ENCODE measurements at places on chromosomes 4 and X. TPM values are rescaled to one million over a fixed set of nuclear protein-coding genes. Genes with fewer than 3 reads are reported as not detected.

DNA sequence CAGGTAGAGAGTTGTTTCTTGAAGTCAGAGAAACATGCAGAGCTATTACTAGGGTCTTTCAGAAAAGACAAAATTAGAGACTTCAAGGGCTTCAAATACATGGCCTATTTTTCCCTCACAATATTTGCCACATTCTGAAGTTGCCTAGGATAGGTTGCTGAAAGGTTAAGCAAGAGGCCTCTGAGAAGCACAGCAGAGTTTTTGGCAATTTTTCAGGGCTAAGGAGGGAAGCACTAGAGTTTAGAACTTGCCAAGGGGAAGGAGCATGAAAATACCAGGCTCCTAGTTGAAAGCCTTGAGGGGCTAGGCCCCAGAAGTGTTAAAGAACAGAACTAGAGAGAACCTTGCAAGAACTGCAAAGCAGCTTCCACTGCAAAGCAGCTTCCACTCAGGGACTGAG lies 86.4 kb downstream of the ANAPC10 start:
- H3K27me3 ChIP-seq = peaks cover 1% of the 10 kb centered on the region
- peaks cover 16% of the 10 kb centered on the region for H3K4me1 ChIP-seq
- no peak overlapping the region for H3K27ac ChIP-seq

DNA sequence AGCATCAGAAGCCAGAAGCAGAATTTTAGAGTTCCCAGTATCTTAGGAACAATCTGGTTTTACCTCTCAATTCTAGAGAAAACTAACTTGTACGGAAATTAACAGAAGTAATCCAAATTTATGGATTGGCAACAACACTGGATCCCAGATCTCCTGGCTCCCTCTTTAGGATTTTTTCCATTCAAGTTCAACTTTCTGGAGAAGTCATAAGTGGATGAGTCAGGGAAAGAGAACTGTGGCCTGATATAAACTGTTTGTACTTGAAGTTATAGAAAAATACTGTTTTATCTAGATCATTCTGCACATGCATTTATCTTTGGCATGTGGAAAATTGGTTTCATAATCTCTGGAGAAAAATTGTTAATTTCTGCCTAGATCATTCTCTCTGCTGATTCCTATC lies 380.4 kb downstream of the PCDH7 start:
- H3K27me3 ChIP-seq = no peaks in the 10 kb centered on the region
- H3K27ac ChIP-seq = no peak overlapping the region
- no peaks in the 10 kb centered on the region for H3K4me1 ChIP-seq
- no peak overlapping the region for H3K4me3 ChIP-seq
- DNase-seq = no peak
- no peaks in the 10 kb centered on the region for H3K36me3 ChIP-seq

The CNKSR2 gene
- total RNA-seq = not detected

DNA sequence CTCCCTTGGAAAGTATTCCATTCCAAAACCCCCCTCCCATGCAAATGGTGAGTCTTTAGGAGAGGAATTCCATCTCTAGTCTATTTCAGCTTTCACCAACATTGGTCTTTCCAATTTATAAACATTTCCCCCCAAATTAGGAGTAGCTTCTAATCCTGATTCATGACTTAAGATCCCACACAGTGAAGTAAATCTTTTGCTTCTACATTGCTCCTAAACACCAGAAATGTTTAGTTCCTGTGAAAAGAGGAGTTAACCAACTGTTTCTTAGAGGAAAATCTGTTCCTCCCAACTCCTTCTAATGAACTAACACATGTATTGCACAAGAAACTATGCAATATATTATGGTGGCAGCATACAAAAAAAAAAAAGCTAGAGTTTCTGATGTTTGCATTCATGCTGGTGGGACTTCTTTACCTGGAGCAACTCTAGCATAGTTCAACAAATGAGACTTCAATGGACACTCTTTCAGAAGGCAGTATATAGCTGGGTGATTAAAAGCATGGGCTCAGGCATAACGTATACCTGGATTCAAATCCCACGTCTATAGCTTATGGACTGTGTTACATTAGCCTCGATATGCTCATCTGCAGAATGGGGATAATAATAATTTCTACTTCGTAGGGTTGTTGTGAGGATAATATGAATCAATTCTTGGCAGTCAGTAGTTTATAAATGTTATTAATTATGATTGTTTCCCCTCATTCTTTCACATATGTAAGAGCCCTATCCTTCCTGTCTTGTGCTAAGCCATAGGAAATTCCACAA lies 131.6 kb upstream of the TMEM164 start:
- no peaks in the 10 kb centered on the region for H3K36me3 ChIP-seq
- no peak overlapping the region for H3K4me3 ChIP-seq
- peaks cover 3% of the 10 kb centered on the region for H3K27me3 ChIP-seq
- H3K4me1 ChIP-seq = no peaks in the 10 kb centered on the region

The LNX1 gene
- total RNA-seq = not detected

The S100P gene
- not detected for total RNA-seq

The EGF gene
- 2.0 TPM for total RNA-seq

The UGT2B17 gene
- total RNA-seq = not detected

- peaks cover 45% of the 10 kb centered on the region for H3K36me3 ChIP-seq
- H3K4me3 ChIP-seq = no peak overlapping the region
- peaks cover 91% of the 10 kb centered on the region for H3K4me1 ChIP-seq
- H3K27ac ChIP-seq = no peak overlapping the region
- DNase-seq = no peak
Measured at GRCh38 chr4:113678641-113679040, 82.9 kb downstream of the CAMK2D start.

DNA sequence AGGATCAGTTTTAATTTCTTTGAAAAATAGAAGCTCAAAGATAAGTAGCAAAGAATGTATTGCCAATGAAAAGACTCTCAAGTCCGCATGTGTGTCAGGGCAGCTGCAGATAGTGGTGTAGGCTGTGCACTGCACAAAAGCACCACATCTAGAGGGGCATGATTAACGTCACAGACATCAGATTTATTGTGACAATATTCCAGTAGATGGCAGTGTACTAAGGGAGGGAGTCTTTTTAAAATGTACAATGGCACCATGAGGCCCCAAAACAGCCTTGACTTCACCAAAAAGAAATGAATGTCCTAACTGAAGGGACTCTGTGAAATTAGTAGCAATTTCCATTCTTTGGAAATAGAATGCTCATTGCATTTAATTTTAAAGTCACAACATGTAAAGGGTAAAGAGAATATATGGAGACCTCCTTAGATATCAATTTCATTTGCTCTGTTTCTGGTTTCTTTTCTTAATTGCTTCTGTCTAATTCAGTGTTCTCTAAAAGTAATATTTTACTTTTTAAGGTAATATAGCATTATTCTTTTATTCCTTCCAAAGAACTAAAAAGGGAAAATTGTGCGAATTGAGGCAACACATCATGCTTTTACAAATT lies 98.4 kb downstream of the ZNF827 start:
- H3K4me1 ChIP-seq = peaks cover 44% of the 10 kb centered on the region
- H3K4me3 ChIP-seq = no peak overlapping the region
- H3K36me3 ChIP-seq = peaks cover 32% of the 10 kb centered on the region
- no peaks in the 10 kb centered on the region for H3K27me3 ChIP-seq

GRCh38 chr4:112942997-112943396 lies 106.5 kb upstream of the ANK2 start:
- H3K4me1 ChIP-seq = no peaks in the 10 kb centered on the region
- no peaks in the 10 kb centered on the region for H3K36me3 ChIP-seq
- no peak overlapping the region for H3K4me3 ChIP-seq
- DNase-seq = no peak
- no peak overlapping the region for H3K27ac ChIP-seq
- peaks cover 2% of the 10 kb centered on the region for H3K27me3 ChIP-seq

- no peak for DNase-seq
- no peak overlapping the region for H3K27ac ChIP-seq
- H3K4me1 ChIP-seq = peaks cover 7% of the 10 kb centered on the region
- H3K27me3 ChIP-seq = peaks cover 2% of the 10 kb centered on the region
Measured at GRCh38 chrX:49199315-49199595, 738 bp downstream of the SYP start.

- H3K27ac ChIP-seq = peak within 1 kb of the TSS; percentile 94
- peaks cover 6% of the 10 kb centered on the region for H3K4me1 ChIP-seq
- peak within 1 kb of the TSS; percentile 90 for H3K4me3 ChIP-seq
Measured at GRCh38 chrX:154490414-154491083, at the start of gene SLC10A3. Gene SLC10A3, minus strand, starts transcription at chrX:154490629. Its CDS starts 1,689 bp downstream, at chrX:154488940.

DNA sequence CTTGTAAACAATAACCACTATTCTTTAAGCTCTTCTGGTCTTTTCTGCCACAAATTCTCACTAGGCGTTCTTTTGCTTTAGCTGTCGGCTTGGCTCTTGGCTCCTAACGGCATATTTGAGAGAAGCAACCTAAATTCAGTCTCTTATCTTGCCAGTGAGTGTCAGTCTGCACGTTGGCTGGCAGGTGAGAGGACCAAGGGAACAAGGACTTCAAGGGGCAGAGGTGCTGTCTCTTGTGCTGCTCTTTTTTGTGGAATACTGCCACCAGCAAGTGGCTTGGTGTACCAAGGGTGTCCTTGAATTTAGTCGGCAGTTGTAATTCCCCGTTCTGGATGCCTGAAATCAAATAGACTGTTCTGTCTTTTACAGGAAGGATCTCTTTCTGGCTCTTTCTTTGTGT lies 77.8 kb upstream of the SLC4A4 start:
- DNase-seq = no peak
- H3K4me1 ChIP-seq = peaks cover 64% of the 10 kb centered on the region
- peaks cover 30% of the 10 kb centered on the region for H3K36me3 ChIP-seq
- no peaks in the 10 kb centered on the region for H3K27me3 ChIP-seq

The MSN gene
- total RNA-seq = 395 TPM

DNA sequence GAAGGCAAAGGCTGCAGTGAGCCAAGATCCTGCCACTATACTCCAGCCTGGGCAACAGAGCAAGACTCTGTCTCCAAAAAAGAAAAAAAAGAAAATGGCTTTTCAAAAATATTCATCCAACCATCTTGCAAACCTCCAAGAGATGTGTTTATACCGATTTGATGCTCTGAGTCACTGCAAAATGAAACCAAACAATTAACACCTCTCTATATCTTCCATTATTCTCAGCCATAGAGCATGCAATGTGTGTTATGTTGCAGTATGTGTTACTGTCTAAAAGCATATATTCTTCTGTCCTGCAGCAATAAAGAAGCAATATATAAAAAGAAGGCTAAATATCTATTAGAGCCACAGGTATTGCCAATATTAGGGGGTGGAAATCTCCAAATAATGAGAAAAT lies 51.4 kb downstream of the ARAP2 start:
- no peaks in the 10 kb centered on the region for H3K27me3 ChIP-seq
- H3K4me1 ChIP-seq = no peaks in the 10 kb centered on the region
- no peaks in the 10 kb centered on the region for H3K36me3 ChIP-seq
- H3K27ac ChIP-seq = no peak overlapping the region
- no peak for DNase-seq

- H3K4me3 ChIP-seq = peak overlapping the region; percentile 79
- H3K4me1 ChIP-seq = peaks cover 16% of the 10 kb centered on the region
- H3K36me3 ChIP-seq = no peaks in the 10 kb centered on the region
- peak overlapping the region; percentile 84 for H3K27ac ChIP-seq
- peak; percentile 66 for DNase-seq
- H3K27me3 ChIP-seq = peaks cover 2% of the 10 kb centered on the region
Measured at GRCh38 chrX:47796433-47796906, 40.2 kb upstream of the ZNF81 start.

DNA sequence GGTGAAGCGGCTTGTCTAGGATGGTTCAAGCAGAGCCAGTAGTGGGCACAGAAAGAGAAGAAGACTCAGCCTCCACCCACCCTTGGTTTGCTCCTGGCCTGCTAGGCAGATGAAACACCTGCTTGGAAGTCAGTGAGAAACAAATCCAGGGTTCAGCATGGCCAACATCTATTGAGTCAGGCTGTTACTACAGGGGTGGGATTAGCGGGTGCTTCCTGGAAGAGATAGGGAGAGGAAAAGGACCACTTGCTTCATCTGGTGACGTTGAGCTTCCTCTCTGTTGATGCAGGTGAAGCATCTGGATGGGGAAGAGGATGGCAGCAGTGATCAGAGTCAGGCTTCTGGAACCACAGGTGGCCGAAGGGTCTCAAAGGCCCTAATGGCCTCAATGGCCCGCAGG lies 3.0 kb downstream of the MAGED2 start:
- peaks cover 16% of the 10 kb centered on the region for H3K36me3 ChIP-seq
- peaks cover 4% of the 10 kb centered on the region for H3K27me3 ChIP-seq
- no peak for DNase-seq
- H3K4me1 ChIP-seq = peaks cover 15% of the 10 kb centered on the region
- H3K4me3 ChIP-seq = peak overlapping the region; percentile 95
- no peak overlapping the region for H3K27ac ChIP-seq

GRCh38 chr4:43556262-43556661 lies 663.7 kb downstream of the GRXCR1 start:
- no peak for DNase-seq
- peaks cover 1% of the 10 kb centered on the region for H3K27me3 ChIP-seq
- no peak overlapping the region for H3K4me3 ChIP-seq

The SGMS2 gene
- total RNA-seq = 45.9 TPM
